ENCODE measurements at places on chromosomes 1 and 21.

GRCh38 chr1:171965777-171966176 is 124.5 kb downstream of the DNM3 start:
- DNase-seq: no peak

GRCh38 chr1:92853299-92853698 is 21.5 kb downstream of the RPL5 start:
- no peak for DNase-seq

DNA sequence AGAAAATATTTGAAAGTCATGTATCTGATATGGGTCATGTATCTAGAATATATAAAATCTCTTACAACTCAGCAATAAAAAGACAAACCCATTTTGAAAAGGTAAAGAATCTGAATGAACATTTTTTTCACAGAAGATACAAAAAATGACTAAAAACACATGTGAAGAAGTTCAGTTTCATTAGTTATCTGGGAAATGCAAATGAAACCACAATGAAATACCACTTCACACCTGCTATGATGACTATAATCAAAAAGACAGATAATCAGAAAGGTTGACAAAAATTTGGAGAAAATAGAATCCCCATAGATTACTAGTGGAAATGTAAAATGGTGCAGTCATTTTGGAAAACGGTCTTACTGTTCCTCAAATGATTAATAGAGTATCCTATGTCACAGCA is 631.0 kb downstream of the MRPL39 start:
- DNase-seq: no peak

DNA sequence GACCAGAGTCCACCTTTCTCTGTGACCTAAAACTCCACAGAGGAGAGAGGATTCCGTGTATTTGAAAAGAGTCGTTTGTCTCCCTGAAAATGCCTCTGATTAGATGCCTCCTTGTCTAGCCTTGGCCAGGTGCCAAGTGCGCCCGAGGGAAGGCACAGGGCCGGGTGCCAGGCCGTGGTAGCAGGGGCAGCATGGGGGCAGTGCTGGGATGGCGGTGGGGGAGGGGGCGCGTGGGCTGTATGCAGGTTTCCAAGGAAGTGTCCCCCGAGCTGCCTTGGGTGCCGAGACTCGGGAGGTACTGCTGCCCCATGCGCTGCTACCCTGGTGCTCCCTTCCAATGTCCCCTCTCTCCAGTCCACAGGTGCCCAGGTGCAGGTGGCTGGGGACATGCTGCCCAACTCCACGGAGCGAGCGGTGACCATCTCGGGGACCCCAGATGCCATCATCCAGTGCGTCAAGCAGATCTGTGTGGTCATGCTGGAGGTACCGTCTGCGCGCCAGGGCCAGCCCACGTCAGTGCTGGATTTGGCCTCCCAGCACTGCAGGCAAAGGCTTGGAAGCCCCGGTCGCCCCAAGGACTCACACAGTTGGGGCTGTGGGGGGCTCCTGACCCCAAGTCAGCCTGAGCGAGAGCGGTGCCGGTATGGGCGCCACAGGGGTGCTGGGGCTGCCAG is 70.9 kb upstream of the COL6A1 start:
- DNase-seq: no peak

GRCh38 chr21:25062061-25062460 is 545.2 kb downstream of the MRPL39 start:
- no peak for DNase-seq

DNA sequence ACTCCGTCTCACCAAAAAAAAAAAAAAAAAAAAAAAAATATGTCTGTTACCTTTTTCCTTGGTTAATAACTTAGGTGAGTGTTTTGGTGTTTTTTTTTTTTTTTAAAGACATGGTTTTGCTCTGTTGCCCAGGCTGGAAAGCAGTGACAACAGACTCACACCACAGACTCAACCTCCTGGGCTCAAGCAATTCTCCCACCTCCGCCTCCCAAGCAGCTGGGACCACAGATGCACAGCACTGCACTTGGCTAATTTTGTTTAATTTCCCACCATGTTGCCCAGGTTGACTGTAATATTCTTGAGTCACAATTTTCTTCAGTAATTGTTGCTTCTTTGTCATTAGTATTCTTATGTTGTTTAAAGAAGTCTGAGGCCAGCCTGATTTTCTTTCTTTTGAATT is 149.2 kb upstream of the SYT6 start:
- no peak for DNase-seq

DNA sequence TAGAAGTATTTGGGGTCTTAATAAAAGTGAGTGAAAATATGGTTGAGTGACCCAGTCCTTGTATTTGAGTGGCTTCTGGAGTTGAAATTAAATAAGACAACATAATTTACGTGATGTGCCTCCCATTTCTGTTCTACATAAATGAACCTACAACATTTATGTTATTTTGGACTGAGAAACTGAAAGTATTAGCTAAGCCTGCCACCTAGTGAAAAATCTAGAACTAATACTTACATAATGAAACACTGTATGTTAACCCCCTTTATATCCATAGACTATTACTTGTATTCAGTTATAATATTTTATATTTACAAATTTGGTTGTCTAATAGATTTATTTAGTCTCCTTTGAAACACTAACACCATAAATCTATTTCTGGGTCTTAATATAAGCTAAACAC is 298.9 kb downstream of the KCNT2 start:
- DNase-seq: no peak

- no peak for DNase-seq
These were observed 4.0 kb downstream of the SOX13 start for GRCh38 chr1:204076891-204077290.

DNA sequence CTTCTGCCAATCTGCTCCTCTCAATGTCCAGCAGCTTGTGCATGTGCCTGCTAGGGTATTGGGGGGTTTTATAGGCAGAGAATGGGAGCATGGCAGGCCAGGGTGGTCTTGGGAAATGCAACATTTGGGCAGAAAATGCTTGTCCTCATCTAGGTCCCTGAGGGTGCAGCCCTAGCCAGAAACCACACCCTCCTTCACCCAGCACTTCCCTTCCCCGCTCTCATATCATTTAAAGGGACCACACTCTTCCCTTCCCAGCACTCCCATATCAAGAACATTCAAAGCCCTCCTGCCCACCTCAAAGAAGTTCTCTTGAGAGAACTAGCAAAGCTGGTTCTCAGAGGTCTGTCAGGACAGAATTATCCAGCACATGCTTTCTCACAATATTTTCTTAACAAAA is 62.1 kb downstream of the HSD3B1 start:
- no peak for DNase-seq

GRCh38 chr1:200334661-200335256 is 75.1 kb downstream of the ZNF281 start:
- DNase-seq: no peak

DNA sequence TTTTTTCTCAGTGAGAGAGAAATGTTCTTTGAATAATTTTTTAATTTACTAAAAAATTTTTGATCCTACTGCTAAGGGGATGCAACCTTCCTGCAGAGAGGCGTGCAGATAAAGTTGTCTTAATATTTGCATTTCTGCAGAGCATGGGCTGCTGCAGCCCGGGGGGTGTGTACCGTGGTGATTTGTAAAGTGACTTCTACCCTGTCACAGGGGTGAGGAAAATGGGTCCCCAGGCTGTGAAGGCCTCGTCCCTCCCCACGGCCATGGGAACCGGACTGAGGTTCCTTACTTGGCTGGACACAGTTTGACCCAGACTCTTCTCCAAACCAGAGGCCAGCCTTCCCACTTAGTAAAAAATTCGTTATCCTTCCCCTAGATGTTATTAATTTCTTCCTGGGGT is 9.5 kb upstream of the C1orf174 start:
- no peak for DNase-seq

- DNase-seq: no peak
These were observed 96.4 kb downstream of the UBR4 start for GRCh38 chr1:19113697-19114092.

DNA sequence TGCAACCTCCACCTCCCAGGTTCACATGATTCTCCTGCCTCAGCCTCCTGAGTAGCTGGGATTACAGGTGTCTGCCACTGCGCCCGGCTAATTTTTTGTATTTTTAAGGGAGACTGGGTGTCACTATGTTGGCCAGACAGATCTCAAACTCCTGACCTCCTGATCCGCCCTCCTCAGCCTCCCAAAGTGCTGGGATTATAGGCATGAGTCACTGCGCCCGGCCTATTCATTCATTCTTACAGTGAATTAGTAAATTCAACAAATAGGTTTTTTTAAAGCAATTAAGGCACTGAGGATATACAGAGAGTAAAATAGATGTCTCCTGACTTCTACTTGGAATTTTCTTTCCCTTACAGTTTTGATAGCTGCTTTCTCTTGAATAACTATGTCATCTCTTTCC is 43.5 kb downstream of the CDC42 start:
- no peak for DNase-seq

DNA sequence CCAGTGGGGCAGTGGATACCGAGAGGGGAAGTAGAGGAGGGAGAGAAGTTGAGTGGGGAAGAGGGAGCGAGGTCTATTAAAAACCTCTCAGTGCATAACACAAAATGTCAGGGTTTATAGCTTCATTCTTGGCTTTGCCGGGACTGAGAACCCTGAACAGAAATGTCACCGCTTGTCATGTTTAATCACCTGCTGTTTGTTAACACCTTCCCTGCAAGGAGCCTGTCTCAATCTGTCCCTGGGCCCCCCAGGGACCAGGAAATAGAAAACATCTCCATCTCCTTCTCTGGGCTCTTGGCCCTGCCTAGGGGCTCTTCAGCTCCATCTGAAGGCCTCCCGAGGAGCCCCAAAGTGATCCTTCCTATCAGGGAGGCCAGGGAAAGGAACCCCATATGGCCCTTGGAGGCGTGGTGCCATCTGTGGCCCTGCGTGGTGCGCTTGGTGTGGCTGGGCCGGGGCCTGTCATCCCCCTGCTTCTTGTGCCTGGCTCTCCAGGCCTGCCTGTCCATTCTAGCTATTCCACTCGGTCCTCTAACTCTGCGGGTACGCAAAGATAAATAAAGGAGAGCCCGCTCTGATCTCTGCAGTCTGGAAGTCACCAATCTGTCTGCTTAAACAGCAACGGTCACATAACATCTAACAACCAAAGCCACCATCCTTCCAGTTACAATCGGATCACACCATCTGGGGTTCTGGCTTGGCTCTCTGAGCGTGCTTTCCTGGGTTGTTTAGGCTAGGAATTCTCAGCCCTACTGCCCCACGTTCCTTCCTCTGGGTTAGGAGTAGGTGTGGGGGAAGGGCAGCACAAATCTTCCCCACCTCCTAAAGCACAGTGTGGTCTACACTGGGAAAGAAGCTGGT is 113.8 kb downstream of the CASZ1 start:
- DNase-seq: no peak

DNA sequence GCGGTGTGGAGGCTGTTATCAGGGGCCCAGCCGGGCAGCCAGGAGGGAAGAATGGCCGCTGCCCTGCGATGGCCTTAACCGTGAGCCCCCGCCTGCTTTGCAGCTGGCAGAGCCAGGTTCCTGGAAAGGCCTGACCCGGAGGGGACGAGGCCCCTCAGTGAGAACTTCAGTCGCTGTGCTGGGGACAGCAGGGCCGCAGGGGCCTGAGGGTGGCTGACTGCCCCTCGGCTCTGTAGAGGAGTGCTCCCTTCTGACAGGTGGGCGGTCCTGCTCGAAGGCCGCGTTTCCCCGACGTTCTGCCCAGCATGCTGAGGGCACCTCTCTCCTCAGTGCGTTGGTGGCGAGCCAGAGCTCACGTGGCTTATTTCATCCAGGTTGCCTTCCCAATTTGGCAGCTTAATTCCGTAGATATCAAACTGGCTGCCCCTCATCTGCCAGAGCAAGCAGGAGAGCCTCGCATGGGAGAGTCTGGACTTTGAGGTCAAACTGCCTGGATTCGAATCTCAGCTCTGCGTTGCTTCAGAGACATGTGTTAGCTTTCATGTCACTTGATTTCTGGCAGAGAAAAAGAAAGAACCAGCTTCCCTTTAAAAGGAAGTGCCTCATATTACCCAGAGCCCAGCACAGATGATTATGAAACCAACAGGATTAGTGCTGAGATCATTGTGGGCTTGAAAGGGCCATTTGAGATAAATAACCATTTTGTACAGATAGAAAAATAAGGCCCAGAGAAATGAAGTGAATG is 239.8 kb downstream of the SDCCAG8 start:
- no peak for DNase-seq

- no peak for DNase-seq
These were observed 22.8 kb upstream of the RRP15 start for GRCh38 chr1:218262259-218262658.

- DNase-seq: no peak
These were observed 20.1 kb upstream of the PDE4B start for GRCh38 chr1:65772607-65773006.

DNA sequence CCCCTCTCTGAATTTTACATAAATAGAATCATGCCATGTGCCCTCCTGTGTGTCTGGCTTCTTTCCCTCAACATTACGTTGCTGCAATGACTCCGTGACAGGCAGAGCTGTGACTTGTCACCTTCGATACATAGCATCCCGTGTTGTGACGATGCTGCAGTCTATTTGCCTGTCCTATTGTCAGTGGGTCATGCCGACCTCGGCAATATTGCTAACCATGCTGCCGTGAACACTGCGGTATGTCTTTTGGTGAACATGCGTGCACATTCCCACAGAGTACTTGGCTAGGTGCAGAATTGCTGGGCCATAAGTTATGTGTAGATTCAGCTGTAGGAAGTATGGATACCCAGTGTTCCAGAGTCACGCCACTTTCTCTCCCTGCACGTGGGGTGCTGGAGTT is 36.3 kb upstream of the TTC34 start:
- DNase-seq: no peak

DNA sequence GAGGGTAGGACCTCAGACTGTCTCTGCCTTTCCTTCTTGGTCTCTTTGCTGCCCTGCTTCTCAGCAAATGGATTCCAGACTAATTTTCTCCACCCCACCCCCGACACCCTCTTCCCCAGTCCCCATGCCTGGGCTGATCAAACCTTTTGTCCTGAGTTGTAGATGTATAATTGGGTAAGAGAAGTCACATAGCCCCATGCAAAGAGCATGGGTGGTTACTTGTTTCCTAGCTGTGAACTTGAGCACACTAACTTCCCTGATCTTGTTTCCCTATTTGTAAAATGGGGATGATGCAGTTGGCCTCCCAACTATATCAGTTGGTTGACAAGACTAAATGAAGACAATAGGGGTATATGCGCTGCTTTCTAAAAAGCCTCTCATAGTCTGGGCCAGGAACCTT is 9.2 kb downstream of the PADI6 start:
- DNase-seq: no peak

Measured in stimulated activated CD8-positive, alpha-beta memory T cell treated with anti-CD3 and anti-CD28 coated beads, Interleukin-15, amount 100 ng/mL, for 24 hours (primary cell).